ENCODE measurements at places on chromosomes 12 and 14.

DNA sequence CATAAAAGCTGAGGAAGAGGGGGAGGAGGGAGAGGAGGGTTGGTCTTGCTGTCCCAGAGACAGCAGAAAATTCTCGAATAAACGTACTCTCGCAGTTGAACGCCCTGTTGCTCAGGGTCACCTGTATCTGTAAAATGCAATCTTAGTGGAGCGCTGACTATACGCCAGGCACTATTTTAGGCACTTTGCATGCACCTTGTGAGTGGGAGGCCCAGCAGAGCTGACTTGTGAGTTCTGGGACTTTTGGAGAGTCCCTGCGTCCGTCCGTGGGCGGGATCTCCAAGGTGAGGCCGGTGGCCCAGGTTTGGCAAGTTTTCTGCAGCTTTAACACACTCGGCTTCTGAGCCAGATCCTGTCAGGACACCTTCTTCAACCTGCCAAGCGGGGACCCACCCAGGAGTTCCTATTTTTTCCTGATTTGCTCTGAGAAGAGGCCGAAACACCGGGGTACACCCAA, 32.5 kb upstream of the PLEKHG6 start:
- DNase-seq, result no peak

DNA sequence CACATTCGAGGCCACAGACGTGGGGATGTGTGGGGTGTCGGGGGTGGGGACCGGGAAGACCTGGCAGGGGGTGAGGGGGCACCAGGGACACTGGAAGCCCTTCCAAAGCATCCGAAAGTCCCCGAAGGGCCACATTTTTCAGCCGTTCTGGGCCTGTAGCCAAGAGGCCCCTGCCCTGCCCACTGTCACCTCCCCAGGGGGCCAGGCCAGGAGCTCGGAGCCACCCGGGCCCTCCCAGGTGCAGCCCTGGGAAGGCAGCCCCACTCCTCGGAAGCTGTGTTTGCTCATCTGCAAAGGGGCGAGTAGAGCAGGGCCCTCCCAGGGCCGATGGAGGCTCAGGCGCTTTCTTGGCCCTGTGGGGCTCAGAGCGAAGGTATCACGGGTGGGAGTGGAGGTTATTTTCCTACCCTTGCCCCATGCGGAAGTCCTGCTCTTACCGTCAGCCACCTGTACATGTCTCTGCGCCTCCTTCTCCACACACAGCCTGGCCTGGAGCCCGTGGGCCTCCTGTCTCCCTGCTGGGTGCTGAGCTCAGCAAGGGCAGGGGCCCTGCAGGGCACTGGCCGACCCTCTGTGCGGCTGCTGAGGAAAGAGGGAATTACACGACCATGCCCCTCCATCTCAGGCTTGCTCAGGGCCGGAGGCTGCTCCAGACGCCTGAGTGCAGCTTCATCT, 27.2 kb downstream of the NOC4L start:
- peak; percentile 12 for DNase-seq

GRCh38 chr14:100333827-100334226, 10.7 kb downstream of the SLC25A47 start:
- no peak for DNase-seq

DNA sequence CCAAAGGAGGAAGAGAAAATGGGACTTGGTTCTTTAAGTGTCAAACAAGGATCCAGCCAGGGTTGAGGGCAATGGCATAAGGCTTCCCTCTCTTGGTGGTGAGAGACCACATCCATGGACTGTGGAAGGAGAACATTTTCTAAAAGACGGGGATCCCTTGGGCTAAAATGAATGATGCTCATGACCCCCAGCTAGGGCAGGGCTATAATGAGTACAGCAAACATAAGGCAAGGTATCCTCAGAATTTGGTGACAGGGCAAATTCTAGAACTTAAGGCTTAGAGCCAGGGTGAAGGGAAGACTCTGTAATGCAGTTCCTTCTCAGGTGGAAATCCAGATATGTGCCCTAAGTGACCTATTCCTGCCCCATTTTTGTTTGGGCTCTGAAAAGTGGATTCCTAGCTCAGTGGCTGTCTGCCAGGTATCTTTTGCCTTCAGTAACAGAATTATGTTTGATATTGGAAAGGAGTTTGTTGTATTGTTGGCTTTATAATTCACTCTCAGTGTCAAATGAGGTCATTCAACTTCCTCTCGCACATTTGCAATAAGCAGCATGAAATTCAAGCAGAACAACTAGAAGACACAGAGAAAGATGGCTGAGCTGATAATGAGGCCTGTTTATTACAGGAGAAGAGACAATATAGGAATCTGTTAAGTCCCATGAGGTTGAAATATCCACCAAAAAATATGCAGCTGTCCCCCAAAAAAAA, 76.8 kb downstream of the DAD1 start:
- no peak for DNase-seq

GRCh38 chr12:47391566-47391965, 311.8 kb upstream of the AMIGO2 start:
- DNase-seq, result no peak

DNA sequence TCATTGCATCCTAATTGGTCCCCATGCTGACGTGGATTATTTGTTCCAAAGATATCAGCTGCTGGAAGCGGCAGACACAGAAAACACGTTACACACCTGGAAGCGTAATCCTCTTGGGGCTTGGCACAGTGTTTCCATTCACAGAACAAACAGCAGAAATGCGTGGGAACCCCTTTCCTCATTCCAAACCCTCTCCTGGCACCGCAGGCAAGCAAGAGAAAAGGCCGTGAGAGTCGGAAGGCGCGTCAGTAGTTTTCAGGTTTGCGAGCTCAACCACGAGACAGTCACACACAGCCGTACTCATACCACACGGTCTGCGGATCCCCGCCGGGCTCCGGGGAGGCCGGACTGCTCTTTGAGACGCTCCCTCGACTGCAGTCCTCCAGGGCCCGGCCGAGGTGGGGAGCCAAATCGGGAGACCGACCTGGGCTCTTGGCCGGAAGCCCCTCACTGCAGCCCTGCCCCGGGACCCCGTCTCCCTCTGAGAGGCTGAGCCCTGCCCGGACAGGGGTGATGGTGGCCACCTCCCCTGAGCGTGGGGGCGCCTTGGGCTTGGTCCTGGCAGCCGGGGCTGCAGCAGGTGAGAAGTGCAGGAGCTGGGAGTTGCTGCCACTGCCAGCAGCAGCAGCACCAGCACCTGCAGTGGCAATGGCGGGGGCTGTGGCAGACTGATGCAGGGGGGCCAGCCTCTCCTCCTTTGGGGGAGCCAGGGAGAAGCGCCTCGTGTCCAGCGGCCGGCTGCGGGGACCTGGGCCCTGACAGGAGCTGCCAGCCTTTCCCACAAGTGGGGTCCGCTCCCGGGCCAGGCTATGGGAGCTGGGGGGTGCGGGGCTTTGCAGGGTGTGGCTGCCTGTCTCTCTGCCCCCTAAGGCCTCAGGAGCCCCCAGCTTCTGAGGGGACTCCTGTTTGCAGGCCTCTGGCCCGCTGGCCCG, 28.1 kb upstream of the GPR68 start:
- no peak for DNase-seq

- no peak for DNase-seq
Observed at GRCh38 chr12:54571193-54572188, 17.0 kb downstream of the PPP1R1A start.

- DNase-seq, result no peak
Observed at GRCh38 chr12:84842406-84843013, 70.1 kb downstream of the SLC6A15 start.

- no peak for DNase-seq
Observed at GRCh38 chr12:84694116-84694515, 218.5 kb downstream of the SLC6A15 start.

- DNase-seq, result no peak
Observed at GRCh38 chr12:22899184-22899583, 274.2 kb downstream of the ETNK1 start.

GRCh38 chr12:11482955-11483354, 87.6 kb upstream of the PRB2 start:
- DNase-seq, result no peak

DNA sequence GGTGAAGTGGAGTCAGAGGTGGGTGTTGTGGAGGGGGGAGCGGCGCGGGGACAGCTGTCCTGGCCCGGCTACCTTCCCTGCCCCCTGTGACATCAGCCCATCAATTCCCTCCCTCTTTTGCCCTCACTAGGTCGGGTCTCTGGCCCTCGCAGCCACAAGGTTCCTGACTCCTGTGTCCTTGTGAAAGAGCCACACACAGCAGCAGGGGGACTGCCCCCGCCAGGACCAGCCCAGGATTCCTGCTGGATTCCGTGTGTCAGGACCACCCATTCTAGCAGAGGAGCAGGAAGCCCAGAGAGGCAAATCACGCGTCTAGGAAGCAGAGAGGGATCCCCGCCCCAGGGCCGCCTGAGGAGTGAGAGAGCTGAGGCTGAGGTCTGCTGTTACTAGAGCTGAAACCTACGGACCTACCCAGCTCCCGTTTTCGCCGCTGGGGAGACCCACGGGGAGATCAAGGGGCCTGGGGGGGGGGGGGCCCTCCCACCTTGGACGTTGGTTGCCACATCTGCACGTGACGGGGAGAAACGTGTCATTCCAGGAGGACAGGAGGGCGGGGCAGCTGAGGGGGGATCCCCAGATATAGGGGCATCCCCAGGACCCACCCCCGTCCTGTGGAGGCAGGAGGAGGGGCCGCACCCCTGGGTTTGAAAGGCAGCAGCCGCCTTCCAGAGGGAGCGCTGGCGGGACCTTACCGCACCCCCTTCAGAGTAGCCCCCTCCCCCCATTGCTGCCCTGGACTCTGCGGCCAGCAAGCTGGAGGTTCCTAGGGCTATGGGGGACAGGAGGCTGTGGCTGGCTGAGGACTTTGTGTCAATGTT, 12.5 kb upstream of the INF2 start:
- no peak for DNase-seq

DNA sequence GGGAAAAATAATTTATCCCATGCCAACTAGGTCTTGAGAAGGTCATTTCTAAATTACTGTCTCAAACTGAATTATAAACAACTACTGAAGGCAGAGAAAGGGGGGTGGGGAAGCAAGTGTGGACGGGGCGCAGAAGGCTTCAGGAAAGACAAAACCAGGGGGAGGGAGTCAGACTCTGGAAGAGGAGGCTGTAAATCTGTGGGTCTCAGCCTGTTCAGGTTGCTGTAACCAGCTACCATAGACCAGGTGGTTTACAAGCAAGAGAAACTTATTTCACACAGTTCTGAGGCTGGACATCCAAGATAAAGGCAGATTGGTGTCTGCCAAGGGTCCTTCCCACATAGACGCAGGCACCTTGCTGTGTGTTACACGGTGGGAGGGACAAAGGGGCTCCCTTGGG, 39.9 kb upstream of the FZD10 start:
- DNase-seq, result no peak

DNA sequence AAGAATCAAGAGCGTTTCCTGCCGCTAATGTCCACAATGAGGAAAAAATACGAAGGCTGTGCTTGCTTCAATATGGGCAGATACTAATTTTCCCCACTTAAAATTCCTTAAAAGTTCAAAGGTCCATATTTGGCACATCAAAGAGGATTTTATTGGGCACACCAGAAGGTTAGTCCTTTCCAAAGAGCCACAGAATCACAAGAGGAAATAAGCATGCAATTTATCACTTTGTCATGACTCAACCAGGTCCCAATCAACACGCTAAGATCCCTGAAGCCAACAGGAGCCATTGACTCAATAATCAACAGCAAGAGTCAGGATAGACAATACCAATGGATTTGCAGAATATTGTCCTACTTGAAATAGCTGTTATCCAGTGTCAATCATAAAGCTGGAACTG, 80.6 kb downstream of the MAP1LC3B2 start:
- no peak for DNase-seq
